Activated T-cell treated with anti-CD3 and anti-CD28 coated beads, Interleukin-2, amount 50 U/mL, for 48 hours (primary cell): ENCODE measurements at places on chromosomes 2 and 18.

DNA sequence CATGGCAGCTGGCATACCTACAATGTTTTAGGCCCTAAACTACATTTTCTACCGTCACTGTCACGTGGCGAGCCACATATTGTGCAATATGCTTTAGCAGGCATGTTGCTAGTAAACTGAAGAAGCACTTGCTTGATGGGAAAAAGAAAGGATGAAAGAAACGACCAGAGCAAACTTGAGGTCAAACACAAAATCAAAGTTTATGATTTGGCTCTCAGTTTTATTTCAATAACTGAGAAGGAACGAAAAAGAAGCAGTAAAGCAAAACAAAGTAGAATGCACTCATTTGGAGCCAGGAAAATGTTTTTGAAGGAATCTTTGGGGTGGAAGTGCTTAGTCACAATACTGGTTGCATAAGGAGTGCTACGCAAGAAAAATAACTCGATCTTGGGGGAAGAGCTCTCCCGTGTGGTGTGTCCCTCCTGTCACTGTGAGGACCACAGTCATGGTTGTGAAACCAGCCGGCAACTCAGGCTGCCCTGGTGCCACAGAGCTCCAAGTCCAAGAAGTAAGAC is 349.8 kb downstream of the RBM43 start:
- no peak for DNase-seq

GRCh38 chr2:186912979-186913378 is 64.0 kb upstream of the ZSWIM2 start:
- DNase-seq = no peak

- no peak for DNase-seq
These were observed 148.0 kb upstream of the TCF4 start for GRCh38 chr18:55735969-55736368.

DNA sequence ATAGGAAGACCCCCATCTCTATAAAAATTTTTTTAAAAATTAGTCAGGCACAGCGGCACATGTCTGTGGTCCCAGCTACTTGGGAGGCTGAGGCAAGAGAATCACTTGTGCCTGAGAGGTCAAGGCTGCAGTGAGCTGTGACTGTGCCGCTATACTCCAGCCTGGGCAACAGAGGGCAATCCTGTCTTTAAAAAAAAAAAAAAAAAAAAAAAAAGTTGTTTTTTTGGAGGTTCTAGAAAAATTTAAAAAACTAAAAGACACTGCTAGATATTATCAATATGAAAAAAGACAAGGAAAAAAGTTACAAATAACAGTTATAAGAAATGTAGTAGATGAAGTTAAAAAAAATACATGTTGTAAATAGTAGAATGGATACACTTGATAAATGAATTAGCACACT is 56.1 kb upstream of the C2orf15 start:
- no peak for DNase-seq

GRCh38 chr2:120892271-120892966 is 156.8 kb downstream of the GLI2 start:
- no peak for DNase-seq

DNA sequence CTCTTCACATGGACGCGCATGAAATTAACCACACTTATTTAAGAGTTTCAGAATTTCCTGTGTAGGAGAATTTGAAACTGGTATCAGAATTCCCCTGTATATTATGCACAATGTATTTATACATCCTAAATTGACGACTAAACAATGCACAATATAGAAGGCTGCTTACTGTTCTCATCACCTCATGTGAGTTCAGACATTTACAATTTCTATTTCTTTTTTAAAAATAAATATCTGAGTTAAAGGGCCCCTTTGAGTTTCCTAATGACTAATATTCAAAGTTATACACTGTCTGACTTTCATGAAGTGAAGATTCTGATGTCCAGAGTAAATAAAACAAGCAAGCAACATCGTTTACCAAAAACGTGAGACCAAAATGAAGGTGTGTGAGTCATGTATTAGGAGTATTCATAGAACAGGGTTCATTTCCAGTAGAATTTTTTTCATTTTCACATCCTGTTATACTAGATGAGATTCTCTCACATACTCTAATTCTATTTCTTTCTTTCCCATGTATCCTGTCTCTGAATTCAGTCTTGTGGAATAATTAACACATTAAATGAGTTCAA is 406.2 kb downstream of the NUP35 start:
- DNase-seq = no peak

DNA sequence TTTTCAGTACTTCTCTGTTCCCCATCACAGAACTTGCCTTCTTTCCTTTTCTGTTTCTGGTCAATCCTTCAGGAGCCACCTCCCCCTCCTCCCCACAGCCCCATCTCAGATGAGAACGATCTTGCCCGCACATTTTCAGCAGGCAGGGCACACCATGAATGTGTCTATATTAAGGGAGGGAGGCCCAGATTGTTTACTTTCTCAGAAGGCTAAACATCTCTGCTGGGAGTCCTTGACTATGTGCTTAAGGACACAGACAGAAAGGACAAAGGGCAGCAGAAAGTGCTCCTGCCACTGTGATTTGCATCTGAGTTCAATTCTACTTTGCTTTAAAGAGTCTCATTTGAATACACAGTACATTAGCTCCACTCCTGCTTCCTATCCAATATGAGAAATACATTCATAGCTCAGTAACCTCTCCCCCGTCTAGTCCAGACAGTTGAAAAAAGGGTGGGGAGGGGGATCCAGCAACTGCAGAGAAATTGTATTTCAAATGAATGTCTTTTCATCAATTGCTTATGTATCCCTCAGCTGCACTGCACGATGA is 175.0 kb upstream of the PARD3B start:
- DNase-seq = no peak
